ENCODE measurements at places on chromosomes 1 and 21. TPM values are rescaled to one million over a fixed set of nuclear protein-coding genes. Genes with fewer than 3 reads are reported as not detected.

DNA sequence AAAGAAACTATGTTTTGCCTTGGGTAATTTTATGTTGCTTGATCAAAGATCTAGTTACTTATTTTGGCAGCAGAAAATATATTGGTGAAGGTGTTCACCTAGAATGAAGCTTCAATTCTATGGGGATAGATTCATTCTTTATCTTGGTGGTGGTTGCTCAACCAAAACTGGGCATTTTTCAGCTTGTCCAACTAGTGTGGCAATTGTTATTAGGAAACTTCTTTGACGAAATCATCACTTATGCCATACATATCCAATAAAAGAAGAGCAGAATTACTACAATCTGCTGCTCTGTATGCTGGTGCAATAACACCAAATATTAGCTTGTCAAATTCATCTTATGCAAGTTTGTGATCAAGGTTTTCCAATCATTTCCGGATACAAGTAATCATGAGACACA lies 26.8 kb upstream of the TMPRSS15 start:
- DNase-seq: no peak

- DNase-seq: no peak
These were observed 44.9 kb downstream of the SSBP3 start for GRCh38 chr1:54361342-54361741.

GRCh38 chr1:201136355-201137023 lies 9.5 kb upstream of the ASCL5 start:
- DNase-seq: no peak

DNA sequence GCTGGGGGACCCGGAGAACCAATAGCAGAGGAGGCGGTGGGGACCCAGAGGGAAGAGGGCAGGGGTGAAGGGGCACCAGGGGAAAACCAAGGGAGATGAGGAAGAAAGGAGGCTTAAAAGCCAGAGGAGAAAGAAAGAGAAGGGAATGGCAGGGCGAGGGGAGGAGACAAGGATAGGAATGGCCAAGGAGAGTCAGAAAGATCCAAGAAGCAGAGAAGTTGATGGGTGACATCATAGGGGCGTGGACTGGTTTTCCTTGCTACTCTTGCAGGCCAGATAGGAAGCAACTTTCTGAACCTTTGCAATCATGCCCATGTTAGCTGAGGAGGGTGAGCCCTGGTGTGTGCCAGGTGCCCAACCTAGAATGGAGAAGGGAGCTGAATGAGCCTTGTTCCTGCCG lies 5.4 kb downstream of the NPR1 start:
- no peak for DNase-seq

DNA sequence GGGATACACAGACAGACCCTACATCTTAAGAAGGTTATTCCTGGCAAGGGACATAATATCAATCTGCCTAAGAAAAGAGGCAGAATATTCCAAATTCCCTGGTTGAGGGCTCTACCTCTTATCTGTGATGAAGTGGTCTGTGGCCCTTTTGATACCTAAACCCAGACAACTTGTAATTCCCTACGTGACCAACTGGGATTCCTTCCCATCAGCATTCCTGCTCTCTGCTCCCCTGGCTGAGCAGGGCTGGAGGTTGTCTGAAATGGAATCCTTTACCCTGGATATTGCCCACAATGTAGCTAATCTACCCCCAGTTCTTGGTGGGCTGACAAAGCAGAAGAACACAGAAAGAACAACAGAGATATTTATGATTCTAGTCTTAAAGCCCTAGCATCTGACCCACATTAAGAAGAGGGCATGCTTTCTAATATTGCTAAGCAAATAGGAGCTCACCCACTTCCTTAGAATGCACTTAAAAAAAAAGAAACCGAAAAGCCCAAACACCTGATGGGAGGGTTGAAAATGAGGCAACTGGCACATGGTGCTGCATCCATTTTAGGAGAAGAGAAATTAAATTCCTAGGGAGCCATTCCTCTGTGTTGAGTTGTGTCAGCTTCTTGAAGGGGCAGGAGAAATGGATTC lies 36.8 kb downstream of the GADD45A start:
- DNase-seq: no peak

- DNase-seq: no peak
These were observed 13.6 kb downstream of the TUFT1 start for GRCh38 chr1:151553659-151554058.

DNA sequence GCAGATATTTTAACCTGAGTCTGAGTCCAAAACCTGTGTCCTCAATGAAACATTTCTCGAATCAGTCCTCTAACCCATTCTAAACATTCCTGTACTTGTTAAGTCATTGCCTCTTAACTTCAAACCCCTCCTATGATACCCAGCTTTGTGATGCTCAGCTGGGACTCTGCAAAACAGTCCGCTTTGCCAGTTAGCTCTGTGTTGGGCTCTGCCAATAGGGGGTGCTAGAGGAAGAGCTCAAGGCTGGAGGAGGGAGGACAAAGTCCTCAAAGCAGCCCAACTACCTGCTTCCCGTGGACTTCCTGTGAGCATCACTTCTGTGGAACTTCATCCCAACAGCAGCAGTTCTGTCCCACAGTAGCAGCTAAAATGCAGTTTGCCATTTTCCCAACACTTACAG lies 38.1 kb upstream of the SYT14 start:
- DNase-seq: no peak

DNA sequence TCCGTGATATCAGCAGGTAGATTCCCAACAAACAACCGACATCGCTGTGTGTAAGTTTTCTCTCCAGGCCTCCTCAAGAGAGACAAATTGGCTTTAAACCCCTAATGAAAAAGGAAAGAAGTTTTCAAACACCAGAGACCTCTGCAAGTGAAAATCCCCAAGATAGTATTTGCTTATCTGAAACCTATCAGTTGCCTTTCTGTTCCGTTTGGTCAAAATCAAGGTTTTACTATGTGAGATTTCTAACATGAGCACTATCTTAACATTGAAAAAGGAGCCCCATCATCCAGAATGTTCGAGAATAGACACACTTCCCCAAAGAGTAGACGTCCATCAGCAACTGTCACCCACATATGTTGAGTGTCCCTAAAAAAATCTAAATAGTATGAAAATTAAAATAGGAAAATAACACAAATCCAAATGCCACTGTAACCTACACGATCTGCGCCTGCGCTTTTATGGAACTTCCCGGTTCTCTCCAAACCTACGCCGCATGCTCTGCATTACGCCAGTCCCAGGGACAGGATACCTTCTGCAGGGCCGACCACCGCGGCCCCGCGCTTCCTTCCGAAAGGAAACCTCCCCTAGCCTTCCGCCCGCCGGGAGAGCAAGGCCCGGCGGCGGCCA lies 1.4 kb downstream of the SFPQ start:
- DNase-seq: no peak

DNA sequence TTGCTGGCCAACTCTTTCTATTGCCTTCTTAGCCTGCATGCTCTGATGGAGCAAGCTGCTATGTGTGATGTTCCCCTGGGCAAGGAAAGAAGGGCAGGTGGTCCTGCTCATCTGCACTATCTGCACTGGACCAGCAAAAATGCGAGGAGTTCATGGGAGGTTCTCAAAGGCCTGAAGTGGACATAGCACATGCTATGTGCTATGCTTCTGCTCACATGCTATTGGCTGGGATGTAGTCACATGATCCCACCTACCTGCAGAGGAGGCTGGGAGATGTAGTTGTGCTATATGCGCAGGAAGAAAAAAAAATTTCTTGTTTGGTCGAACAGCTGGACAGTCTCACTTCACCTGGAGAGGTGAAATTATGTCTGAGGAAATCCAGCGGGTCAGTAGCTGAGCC lies 587.7 kb downstream of the MATN1 start:
- no peak for DNase-seq

- no peak for DNase-seq
These were observed 49.4 kb downstream of the HSD3B1 start for GRCh38 chr1:119556423-119556822.

DNA sequence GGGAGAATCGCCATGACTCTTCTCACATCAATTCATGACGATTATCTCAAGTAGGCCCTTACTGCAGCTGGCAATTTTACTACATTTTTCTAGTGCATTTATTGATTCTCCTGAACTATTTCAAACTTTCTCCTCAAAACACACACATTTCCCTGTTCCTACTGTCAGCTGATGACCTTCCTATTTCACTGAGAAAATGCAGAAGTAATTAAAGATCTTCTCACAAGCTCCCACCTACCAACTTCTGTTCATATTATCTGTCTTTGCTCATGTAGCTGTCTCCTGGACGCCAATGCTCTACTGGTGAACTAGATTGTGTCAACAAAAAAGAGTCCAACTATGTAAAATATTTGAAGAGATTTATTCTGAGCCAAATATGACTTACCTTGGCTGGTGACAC lies 36.4 kb upstream of the FASLG start:
- no peak for DNase-seq

DNA sequence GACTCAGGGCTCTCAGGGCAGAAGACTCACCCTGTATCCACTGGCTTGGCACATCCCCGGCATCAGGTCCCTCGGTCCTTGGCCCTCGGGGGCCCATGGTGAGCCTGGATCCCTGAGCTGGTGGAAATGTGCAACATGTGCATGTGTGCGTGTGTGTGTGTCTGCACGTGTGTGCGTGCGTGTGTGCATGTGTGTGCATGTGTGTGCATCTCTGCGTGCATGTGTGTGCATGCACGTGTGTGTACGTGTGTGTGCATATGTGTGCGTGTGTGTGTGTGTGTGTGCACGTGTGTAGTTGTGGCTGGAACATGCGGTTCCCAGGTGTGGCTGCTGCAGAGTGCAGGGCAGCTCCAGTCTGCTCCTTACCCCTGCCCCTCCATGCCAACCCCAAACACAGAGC lies 51.3 kb downstream of the UMODL1 start:
- no peak for DNase-seq

GRCh38 chr1:33516428-33516827 lies 44.0 kb downstream of the ZSCAN20 start:
- no peak for DNase-seq

DNA sequence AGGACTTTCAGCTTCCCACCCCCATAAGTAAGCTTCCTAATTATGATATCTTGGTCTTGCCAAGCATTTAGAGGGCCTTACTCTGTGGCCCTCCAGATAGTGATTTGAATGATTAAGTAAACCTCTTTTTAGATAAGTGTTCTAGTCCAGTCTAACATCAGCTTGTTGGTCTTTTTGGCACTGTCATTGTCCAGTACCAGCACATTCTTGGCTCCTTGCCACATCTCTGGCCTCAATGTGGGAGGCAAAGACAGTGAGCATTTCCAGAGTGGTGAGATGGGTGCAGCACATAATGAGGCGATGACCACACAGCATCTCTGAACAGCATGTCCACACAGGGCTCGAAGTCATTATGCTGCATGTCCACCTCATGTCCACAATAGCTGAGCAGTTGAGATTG lies 6.1 kb downstream of the CAPZA1 start:
- no peak for DNase-seq

DNA sequence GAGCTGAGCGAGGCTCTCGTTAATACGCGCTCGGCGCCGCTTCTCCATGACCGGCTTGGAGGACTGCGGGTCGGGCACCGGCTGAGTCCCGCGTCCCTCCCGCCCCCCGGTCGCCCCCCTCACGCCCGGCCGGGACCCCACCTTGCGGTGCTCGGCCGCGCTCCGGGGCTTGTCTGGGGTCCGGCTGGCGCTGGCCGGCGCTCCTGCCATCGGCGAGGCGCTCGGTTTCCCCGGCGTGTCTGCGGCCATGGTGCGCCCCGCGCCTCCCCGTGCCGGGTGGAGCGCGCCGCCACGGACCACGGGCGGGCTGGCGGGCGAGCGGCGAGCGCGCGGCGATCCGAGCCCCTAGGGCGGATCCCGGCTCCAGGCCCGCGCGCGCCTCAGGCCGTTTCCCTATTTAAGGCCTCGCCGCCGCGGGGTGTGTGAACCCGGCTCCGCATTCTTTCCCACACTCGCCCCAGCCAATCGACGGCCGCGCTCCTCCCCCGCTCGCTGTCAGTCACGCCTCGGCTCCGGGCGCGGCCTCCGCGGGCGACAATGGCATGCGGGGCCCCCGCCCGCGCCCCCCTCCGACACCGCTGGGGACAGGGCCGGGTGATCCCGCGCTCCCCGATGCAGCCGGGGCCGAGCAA lies at the start of gene HES4:
HES4 (minus strand) TSS at position 373 of the 632 bp plus-strand sequence; CDS start at position 249, 124 bp downstream.
- no peak for DNase-seq

GRCh38 chr1:94792473-94793295 lies 27.5 kb upstream of the SLC44A3 start:
- DNase-seq: no peak

DNA sequence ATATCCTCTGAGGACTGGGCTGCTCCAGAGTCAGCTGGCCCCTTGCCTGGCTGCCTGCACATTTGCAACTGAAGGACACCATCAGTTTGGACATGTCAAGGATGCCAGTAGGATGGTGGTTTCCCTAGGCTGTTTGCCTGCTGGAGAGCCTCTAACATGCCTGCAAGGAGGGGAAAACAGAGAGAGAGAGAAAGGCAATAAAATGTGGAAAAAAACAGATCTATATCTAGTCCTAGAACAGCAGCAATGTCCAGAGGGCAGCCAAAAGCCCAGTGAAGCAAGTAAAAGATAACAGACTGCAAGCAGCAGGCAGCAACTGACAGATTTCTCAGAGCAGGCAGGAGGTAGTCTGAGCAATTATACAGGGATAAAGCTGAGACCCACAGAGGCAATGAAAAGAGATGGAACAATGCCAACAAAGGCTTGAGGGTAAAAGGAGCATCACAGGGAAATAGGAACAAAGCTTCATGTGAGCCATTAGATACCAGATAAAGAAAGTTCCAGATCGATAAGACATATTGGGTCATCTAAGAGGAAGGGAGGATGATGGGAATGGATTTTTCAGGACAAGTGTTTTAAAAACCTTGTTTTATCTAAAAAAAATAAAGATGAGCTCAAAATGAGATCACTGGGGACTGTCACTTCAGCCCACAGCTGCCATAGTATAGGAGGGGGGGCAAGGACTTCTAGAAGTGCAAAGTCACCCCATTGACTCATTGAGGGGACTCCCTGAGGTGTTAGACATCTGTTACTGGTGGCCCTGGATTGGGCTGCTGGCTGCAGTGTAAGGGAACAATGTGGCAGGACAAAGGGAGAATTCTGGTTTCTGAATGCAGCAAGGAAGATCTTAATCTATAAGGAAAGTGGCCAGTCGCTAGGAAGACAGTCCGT lies 38.6 kb upstream of the GADD45A start:
- no peak for DNase-seq

- no peak for DNase-seq
These were observed at the start of gene CTSE for GRCh38 chr1:206023695-206024094. Gene CTSE, minus strand, starts transcription at chr1:206023895. Its CDS starts 104 bp downstream, at chr1:206023791.

DNA sequence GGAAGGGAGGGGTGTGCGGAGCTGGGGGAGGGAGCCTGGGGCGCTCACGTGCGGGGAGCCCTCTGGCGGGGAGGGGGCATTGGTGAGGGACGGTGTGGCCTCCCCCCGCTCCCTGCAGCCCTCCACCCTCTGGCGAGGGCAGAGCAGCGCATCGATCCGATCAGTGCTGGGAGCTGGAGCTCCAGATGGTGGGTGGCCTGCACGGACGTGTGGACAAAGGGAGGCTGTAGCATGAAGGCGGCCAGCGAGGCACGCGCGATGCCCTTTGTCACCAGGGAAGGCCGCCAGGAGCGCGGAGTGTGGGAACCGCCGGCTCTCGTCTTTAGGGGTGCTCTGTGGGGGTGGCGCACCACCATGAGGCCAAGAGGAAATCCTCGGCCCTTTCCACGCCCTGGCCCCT lies 5.4 kb upstream of the HES5 start:
- DNase-seq: no peak

- DNase-seq: no peak
These were observed 379 bp downstream of the PPCS start for GRCh38 chr1:42456754-42457089.

C8B gene
- not detected for total RNA-seq

OPRD1 gene
- total RNA-seq: not detected

ADIPOR1 gene
- total RNA-seq: 73.9 TPM

NUP210L gene
- not detected for total RNA-seq

GPR161 gene
- total RNA-seq: 9.6 TPM

PTAFR gene
- 2.7 TPM for total RNA-seq

KRTAP12-1 gene
- not detected for total RNA-seq

PLPPR5 gene
- 0.17 TPM for total RNA-seq

LHX8 gene
- not detected for total RNA-seq

TPTE gene
- total RNA-seq: not detected

FMO1 gene
- total RNA-seq: not detected

AMPD1 gene
- not detected for total RNA-seq

Data from epithelial cell of proximal tubule (primary cell).